KBM-7 (cell line): ENCODE measurements at places on chromosomes 3 and 15.

GRCh38 chr3:108406063-108406660 is 104.2 kb downstream of the MYH15 start:
- DNase-seq, result no peak

GRCh38 chr15:85312929-85313331 is 67.5 kb upstream of the AKAP13 start:
- no peak for DNase-seq

GRCh38 chr15:76972389-76973361 is 22.3 kb upstream of the PSTPIP1 start:
- DNase-seq, result no peak

- no peak for DNase-seq
Measured at GRCh38 chr15:81000144-81000623, 539 bp upstream of the TLNRD1 start.

DNA sequence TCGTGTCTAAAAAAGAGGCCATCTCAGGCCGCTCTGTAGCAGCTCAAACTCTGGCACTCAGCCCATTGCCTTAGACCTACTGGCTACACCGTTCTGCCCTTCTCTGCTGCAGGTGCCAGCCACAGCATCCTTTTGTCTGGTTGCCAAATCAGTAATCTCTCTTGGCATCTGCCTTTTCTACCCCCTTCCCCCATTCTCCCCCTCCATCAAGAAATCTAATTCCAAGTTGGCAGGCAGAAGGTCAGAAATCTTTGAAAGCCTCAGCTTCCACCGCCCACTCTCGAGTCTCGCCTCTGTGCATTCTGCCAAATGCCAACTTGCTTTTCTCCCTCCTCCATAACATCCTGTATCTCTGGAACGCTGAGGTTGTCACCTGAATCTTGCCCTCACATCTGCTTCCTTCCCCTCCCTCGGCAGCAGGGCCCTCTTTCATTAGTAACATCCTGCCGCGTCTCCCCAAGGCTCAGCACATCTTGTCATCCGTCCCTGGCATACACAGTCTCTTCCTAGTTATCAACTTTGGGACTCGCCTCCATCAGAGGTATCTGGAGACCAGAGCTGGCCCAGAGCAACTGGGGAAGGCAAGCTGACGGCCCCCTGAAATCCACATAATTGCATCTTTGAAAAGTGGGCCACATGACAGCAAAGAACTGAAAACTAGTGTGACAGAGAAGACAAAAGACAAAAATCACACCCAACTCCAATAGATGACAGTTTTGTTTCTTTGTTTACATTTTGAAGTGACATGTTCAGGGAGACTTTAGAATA is 312.0 kb upstream of the CCDC54 start:
- peak; percentile 21 for DNase-seq
